ENCODE measurements at places on chromosomes 5 and 9. TPM values are rescaled to one million over a fixed set of nuclear protein-coding genes. Genes with fewer than 3 reads are reported as not detected.

The PCDHGA6 gene
- 3.6 TPM for polyA plus RNA-seq

The RNF208 gene
- 2.3 TPM for polyA plus RNA-seq

The IL9 gene
- not detected for polyA plus RNA-seq

The DCAF10 gene
- 9.0 TPM for polyA plus RNA-seq

The MEIKIN gene
- 0.29 TPM for polyA plus RNA-seq

The PCDHGC4 gene
- polyA plus RNA-seq: 0.22 TPM

The SEMA5A gene
- 2.0 TPM for polyA plus RNA-seq

The OMD gene
- polyA plus RNA-seq: 18.6 TPM

The NR6A1 gene
- 0.29 TPM for polyA plus RNA-seq

The CYSRT1 gene
- not detected for polyA plus RNA-seq

The TUSC1 gene
- polyA plus RNA-seq: 12.0 TPM

The SLC22A4 gene
- polyA plus RNA-seq: 1.1 TPM

The EGR1 gene
- 361 TPM for polyA plus RNA-seq

The FGF1 gene
- 3.6 TPM for polyA plus RNA-seq

The CDKN2B-AS1 gene
- 0.32 TPM for polyA plus RNA-seq

The DMRT3 gene
- polyA plus RNA-seq: 0.17 TPM

The CYLC2 gene
- not detected for polyA plus RNA-seq

The GPX3 gene
- polyA plus RNA-seq: 827 TPM

The TENT4A gene
- 12.4 TPM for polyA plus RNA-seq

The C5orf34 gene
- polyA plus RNA-seq: 2.5 TPM

The BARX1 gene
- 0.07 TPM for polyA plus RNA-seq

The HEXB gene
- 159 TPM for polyA plus RNA-seq

The IPPK gene
- 4.7 TPM for polyA plus RNA-seq

The SOHLH1 gene
- polyA plus RNA-seq: 0.36 TPM

The ELAVL2 gene
- polyA plus RNA-seq: 0.88 TPM

The PLAC8L1 gene
- not detected for polyA plus RNA-seq

The FAM81B gene
- 0.43 TPM for polyA plus RNA-seq

The INSL4 gene
- polyA plus RNA-seq: not detected

The NSD1 gene
- 28.0 TPM for polyA plus RNA-seq

Measured in ovary (tissue), 10 donors.